AG04449 (cell line): ENCODE measurements at places on chromosomes 16 and 17.

DNA sequence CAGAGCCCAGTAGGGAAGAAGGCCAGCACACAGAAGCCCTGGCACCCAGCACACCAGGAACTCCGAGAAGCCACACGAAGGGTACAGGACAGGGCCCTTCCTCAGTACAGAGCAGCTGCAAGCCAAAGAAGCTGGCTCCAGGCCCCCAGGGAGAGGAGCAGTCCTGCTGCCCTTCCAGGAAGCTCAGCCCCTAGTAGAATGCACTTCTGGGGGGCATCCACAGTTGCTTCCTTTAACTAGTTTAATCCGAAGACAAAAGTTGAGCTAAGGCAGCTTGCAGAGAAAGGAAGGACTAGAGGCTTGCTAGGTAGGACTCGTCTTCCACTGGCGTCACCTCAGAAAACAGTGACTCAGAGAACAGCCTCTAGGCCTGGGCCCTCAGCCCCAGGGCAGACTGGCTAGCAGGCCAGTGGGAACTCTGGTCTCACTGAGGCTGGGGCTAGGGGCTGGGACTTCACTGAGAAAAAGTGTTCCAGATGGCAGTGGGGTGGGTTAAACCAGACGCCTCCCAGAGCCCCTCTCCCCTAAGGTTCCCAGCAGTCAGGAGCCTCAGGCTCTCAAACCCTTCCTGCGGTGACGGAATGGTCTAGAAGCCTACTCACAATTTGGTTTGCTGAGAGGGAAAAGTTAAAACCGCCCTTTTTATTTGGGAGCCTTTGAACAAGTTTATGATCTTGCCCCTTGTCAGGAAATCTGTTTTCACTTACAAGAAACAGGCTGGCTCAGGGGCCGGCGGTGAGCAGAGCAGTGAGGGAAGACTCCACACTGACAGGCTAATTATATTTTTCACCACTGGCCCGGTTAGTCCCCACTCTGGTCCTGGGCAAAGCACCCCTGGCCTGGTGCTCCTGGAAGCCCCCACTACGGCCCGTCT is 41.4 kb downstream of the ACTG1 start:
- no peak for DNase-seq

- DNase-seq, result no peak
Observed at GRCh38 chr17:76481071-76481655, 13.8 kb downstream of the AANAT start.

DNA sequence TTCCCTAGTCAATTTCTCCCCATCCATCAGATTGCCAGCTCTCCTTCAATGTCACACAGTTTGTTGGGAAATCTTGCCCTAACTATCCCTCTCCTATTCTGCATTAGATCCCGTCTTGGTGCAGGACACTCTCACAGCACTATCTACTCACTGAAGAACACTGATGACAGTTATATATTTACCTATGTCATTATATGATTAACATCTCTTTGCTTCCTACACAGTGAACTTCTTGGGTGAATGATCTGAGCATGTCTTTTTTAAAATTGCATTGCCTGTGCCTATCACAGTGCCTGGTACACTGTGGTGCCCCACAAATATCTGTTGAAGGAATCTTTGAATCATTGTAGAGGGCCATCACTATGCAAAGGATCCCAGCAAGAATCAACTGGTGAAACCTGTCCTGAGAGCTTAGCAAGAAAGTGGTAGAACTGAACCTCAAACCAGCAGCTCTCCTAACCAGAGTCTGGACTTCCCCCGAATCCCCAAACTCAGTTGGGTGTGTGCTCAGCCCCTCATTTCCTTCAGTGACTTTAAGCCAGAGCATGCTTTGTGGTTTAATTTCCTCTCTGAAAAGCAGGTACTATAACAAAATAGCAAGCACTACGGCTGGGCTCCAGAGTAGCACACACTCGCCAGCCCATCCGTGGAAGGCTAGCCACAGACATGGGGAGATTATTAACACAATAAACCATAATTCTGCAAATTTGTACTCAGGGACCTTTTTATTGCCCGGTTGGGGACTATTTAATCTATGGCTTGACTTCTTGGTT is 680.7 kb upstream of the SALL1 start:
- no peak for DNase-seq

- DNase-seq, result no peak
Observed at GRCh38 chr16:4800290-4801041, 2.0 kb downstream of the ROGDI start.

GRCh38 chr17:43911904-43912303 is 4.6 kb upstream of the MPP2 start:
- DNase-seq, result no peak

GRCh38 chr17:72122010-72122764 is 1.4 kb downstream of the SOX9 start:
- no peak for DNase-seq

- DNase-seq, result no peak
Observed at GRCh38 chr17:227946-228615, 46.6 kb upstream of the DOC2B start.

GRCh38 chr17:39939588-39940419 is 12.3 kb downstream of the LRRC3C start:
- DNase-seq, result peak; percentile 57

DNA sequence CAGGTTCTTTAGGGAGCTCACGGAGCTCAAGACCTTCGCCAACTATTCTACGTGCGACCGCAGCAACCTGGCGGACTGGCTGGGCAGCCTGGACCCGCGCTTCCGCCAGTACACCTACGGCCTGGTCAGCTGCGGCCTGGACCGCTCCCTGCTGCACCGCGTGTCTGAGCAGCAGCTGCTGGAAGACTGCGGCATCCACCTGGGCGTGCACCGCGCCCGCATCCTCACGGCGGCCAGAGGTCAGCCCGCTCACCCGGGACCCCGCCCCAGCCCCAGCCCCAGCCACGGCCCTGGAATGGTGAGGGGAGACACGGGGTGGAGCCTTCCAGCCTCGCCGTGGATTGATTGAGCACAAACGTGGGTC is 13.5 kb downstream of the SARM1 start:
- no peak for DNase-seq

DNA sequence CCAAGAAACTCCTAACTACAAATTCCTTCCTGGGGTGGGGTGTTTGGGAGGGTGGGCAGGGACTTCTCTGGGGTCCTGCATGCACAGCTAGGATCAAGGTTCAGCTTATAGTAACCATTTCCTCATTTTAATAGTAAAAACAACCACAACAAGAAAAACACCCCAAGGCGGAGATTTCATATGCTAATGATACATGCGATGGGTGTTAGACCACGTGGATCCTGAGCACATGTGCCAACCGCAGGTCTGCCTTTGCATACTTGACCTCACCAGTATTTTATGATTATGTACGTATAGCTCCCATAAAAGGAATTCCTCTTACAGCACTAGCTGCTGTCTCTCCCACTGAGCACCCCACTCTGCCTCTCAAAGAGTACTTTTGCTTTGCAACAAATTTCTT is 1.9 kb downstream of the KRTAP4-11 start:
- no peak for DNase-seq

DNA sequence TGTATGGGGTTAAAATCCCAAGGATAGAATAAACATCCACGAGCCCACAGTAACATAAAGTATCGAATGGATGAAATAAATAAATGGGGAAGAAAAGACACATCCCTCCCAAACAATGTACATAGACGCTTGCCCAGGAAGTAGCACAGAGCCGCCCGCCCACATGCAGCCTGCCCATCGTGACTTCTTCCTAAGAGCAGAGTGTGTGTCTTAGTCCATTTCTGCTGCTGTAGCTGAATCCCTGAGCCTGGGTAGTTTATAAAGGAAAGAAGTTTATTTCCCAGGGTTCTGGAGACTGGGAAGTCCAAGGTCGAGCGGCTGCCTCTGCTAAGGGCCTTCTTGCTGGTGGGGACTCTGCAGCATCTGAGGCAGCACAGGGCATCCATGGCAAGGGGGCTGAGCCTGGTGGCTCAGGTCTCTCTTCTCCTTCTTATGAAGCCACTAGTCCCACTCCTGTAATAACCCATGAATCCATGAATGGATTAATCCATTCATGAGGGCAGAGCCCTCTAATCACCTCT is 39.4 kb upstream of the ZNF469 start:
- no peak for DNase-seq

DNA sequence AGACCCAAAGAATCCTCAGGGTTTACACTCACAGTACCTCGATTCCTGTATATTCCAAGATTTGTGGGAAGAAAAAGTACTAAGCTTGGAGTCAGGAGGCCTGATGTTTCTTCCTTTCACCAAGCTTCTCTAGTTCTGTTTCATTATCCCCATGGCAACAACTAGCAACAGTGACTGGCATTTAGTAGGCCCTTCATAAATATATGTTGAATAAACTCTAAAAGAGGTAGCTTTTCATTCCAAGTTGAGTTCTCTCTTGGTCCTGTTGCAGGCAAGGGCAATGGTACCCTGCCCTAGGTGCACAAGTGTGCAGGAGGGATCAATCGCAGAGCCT is 527 bp upstream of the UBE2Z start:
- no peak for DNase-seq

GRCh38 chr16:59432896-59433295 is 698.8 kb upstream of the GOT2 start:
- no peak for DNase-seq

DNA sequence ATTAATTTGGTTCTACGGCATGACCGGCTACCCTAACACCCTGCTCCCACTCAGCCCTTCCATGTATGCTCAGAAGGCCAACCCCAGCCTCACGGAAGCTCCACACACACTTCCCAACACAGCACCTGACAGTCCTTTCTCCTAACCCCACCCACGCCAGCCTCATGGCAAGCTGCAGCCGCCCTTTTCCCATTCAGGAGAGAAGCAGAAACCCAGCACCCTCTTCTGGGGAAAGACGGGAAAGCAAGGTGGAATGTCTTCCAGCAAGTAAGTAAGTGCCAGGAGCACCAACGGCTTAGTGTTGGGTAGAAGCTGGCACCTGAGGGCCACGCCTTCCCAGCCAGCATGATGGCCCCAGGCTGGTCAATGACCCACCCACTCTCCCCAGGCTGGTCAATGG is 32.1 kb downstream of the ABR start:
- no peak for DNase-seq

- DNase-seq, result no peak
Observed at GRCh38 chr16:49545741-49546448, 172.3 kb downstream of the C16orf78 start.

DNA sequence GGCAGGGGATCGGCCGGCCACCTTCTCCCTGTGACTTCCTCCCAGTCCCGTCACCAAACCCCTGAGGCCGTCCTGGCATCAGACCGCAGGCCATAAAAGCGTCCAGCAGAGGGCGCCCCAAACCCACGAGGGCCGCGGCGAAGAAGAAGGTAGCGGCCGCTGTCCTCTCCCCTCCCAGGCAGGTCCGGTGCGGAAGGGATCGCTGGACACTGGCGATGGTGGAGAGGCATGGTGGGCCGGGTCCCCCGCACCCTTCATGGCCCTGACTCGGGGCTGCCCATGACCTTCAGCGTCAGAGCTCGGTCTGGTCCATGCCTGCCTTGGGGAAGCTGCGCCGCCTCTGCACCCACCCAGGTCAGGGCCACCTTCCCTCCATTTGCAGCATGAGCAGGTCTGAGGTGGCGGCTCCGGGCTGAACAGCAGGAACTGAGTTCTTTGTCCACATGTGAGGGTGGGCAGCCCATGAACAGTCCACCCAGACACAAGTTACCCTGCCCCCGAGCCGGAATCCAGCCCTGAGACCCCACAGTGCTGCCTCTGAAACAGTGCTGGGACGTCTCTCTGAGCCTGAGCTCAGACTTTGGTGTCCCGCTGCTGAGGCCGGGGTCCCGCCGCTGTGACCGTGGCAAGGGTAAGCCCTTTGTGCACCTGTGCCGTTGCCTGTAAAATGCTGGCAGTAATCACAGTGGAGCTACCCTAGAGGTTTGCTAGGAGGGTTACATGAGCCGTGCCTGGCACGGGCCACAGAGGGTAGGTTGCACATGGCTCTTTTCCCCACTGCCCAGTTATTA is 40.8 kb upstream of the CMIP start:
- DNase-seq, result no peak

DNA sequence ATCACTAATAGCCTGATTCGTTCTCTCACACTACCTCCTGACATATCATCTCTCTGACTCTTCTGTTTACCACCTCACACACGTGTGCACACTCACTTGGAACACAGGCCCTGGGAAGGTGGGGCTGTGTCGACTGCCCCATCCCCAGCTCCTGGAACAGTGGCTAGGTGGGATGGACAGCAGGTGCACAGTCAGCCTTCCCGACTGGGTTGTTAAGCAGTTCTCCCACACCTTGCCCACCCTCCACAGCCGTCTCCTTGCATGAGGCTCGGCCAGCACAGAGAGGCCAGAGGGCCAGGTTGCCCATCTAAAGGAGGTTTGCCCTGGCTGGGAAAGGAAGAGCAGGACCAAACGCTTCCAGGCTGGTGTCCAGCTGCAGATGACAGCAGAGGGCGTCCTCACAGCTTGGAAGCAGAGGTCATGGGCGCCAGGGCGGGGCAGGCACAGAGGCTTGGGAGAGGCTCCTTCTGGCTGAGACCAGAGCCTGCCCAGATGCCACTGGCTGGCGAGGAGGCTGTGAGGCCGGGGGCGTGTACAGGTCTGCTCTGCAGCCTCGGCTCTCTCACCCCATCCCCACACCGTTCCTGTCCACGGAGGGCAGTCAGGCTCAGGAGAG is 92.8 kb downstream of the AMFR start:
- DNase-seq, result no peak

DNA sequence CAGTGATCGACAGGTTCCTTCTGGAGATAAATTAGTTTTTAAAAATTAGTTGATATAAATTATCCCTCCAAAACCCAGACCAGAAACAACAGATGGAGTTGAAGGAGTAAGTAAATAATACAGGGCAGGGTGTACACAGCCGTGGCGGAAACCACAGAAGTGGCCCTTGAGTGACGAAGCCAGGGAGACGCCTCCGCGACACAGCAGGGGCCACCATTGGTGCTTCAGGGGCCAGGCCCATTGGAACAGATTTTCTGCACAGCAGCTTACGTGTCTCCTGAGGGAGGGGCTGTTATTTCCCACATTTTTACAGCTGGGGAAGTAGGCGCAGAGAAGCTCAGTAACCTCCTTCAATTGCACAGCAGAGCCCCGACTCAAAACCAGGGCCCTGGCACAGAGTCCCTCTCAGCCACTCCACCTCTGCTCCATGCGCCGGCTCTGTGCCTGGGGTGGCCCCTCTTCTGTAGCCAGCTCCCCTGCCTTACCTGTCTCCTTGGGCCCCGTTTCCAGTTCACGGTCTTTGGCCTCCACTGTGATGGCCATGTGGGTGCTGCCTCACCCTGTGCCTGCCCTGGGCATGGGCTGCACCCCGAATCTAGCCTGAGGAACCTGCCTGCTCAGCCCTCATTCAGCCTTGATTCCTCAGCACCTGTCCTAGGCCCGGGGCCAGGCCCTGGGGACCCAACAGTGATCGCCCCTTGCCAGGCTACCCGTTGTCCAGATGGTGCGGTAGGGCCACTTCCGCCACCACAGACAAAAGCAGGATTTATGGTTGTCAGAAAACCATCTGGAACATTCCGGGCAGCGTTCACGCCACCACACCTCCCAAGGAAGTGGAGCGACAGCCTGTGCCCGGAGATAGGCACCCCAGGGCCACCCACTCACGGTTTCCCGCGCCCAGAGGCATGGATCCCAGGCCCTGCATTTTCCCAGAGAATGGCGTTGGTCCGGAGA is 128.5 kb upstream of the GSE1 start:
- DNase-seq, result no peak

DNA sequence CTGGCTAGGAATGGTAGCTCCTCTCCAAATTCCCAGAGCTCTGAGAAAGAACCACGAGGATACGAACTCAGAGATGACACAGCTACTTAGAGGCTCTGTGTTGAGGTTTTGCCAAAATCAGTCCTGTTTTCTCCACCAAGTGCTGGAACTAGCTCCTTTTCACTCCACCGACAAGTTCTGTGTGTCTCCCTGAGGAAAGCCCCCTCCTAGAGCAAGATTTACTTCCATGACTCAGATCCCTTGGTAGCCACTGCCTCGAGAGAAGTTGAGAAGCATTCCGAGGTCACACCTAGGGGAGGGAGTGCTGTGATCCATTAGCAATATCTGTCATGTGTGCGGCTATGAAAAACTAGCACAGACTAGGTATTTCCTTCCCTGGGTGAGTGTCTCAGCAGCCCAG is 30.6 kb downstream of the IL21R start:
- DNase-seq, result no peak
